ENCODE measurements at places on chromosomes 1 and 21.
A peak's percentile ranks its signal among the peaks of the same experiment; 100 is the strongest.

GRCh38 chr1:71014178-71014579 lies 33.4 kb downstream of the PTGER3 start:
- no peak for DNase-seq

DNA sequence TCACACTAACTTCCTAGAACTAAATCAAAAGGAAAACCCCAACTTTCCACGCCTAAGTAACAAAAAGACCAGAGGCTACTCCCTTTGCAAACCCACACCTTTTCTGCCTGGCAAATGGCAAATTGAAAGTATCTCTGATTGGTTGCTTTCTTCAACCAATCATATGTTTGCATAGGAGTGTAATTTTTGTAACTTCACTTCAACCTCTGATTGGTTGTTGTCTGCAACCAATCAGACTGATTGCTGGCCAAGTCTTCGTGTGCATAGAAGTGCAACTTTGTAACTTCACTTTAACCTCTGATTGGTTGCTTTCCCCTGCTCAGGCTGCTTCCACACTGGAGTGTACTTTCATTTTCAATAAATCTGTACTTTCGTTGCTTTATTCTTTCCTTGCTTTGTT lies 36.9 kb upstream of the PADI2 start:
- no peak for DNase-seq

DNA sequence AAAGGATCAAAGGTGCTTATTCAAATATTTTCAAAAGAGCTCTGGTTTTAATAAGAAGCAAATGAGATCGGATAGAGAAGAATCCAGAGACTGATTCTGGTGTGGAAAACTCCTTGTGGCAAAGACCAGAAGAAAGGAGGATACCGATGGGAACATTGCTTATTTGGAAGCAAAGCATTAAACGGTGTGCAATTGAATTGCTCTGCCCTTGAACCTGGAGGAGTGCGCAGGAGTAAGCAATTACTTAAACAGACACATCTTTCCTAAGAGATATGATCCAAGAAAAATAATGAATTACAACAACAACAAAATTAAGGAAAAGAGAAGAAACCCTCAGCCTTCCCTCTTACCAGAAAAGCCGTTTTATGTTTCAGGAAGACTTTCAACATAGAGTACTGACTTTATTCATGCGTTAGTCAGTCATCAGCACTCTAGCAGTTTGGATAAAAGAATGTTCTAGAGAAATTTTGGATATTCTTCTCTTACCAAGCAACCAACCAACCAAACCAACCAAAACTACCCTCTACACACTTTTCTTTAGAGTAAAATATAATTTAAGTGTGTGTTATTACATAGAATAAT lies 191.7 kb downstream of the NTMT2 start:
- no peak for DNase-seq

GRCh38 chr1:176531921-176532897 lies 69.2 kb downstream of the PAPPA2 start:
- DNase-seq = no peak

GRCh38 chr1:225627304-225627947 lies 25.5 kb downstream of the ENAH start:
- no peak for DNase-seq

- DNase-seq = no peak
Observed at GRCh38 chr1:246837418-246838117, 94.2 kb downstream of the AHCTF1 start.

GRCh38 chr21:35288238-35288637 lies 239.1 kb upstream of the RUNX1 start:
- no peak for DNase-seq

DNA sequence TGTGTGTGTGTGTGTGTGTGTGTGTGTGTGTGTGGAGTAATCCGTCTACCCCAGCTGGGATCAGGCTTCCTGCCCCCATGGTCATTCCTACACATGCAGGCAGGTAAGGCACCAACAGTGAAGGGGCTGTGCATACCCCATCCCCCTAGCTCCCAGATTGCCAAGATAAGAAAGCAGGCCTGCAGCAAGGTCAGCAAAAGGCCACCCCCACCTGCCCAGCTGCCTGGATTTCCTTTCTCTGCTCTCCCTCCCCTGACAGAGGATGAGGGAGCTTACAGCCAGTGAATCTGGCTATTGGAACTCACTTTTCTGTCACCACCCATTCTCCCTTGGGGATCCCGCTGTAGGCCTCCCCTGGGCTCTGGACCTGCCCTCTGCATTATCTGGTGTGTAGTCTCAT lies 7.9 kb downstream of the ALX3 start:
- no peak for DNase-seq

DNA sequence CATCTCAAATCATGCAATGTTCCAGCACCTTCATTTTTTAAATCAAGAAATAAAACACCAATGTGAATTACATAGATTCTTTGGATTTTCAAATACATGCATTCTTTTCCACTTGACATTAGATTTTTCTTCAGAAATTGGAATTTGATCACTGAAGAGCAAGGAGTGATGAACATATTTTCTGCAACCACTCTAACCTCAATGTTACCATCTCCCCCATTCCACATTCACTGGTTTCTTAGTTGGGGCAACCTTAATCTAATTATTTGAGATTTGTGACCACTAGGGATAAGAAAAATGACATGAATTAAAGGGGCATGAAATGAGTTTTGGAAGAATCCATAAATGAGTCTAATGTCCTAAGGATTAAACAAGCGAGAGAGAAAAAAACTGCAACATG lies 168.7 kb upstream of the NR5A2 start:
- DNase-seq = no peak

DNA sequence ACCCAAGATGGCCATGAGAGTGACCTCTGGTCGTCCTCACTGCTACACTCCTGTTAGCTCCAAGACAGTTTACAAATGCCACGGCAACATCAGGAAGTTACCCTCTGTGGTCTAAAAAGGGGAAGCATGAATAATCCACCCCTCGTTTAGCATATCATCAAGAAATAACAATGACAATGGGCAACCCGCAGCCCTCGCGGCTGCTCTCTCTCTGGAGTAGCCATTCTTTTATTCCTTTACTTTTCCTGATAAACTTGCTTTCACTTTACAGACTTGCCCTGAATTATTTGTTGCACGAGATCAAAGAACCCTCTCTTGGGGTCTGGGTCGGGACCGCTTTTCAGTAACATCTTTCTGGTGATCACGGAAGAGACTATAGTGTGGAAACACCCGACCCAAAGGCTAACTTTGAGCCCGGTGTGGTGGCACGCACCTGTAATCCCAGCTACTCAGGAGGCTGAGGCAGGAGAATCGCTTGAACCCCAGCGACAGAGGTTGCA lies 19.8 kb upstream of the COX20 start:
- no peak for DNase-seq

DNA sequence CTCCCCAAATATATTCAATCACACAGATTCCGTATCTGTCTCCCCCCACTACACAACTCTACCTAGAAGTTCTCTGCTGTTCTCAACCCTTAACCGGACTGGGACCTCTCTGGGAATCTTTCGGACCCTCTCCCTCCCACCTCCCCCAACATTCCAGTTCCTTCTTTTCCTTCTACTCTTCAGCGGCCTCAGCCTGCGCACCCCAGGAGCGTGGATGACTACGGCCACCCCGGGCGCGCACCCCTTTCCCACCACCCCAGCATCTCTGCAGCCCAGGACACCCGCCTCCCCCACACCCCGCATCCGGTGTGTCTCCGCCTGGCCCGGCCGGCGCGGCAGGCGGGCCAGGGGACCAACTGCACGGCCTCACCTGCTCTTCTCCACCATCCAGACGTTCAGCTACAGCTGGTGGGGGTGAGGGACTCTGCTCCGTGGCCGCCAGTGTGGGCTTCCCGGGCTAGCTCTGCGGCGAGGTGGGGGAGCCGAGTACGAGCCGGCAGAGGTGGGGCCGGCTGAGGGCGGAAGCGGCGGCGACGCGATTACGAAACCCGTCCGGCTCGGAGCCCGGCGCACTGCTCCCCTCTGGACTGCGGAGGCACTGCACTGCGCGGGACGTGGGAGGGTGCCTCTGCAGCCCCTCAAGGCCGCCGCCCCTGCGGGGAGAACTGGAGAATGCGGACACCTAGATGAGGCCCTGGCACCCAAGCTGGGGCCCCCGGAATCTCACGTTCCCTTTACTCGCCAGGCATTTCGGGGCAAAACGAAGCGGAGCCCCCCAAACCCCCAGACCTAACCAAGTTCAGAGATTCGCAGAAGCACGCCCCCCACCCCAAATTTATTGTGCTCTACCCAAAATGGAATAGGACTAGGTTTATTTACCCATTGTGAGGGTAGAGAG lies at the start of gene CDC42SE1:
CDC42SE1 (minus strand) TSS at position 514 of the 898 bp plus-strand sequence. CDS start 3,892 bp downstream, outside the sequence.
- DNase-seq = peak; percentile 73

DNA sequence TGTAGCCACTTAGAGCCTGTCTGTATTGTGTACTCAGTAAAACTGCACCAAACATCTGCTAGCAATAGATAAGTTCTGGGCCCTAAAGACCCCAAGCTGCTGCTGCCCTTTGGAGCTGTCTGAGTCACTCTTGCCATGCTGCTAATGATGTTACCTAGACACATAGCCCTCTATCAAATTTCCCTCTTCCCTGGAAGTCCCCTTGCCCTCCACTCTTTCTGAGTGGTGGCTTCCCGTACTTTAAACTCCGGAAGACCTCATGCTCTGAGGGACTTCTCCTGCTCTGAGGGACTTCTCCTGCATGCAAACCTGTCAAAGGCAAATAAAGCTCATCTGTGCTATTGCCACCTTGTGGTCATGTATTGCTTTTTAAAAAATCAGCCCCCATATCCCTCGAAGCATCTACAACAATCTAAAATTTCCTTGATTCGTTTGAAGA lies 34.0 kb downstream of the FH start:
- no peak for DNase-seq

DNA sequence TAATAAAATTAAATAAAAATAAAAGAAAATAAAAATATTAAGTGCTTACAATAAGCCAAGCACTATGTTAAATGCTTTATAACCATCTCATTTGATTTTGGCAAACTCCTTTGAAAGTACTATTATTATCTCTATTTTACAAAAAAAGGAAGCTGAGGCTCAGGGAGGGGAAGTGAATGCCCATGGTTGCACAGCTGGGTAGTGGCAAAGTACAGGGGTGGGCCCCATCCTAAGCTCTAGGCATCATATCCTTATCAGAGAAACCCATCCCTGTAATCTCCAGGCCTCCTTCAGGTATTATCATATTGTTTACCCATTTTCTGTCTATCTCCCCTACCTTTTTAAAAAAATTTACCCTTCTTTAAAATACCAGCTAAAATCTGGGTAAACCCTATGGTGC lies 2.3 kb upstream of the MED18 start:
- no peak for DNase-seq

- DNase-seq = no peak
Observed at GRCh38 chr1:18197299-18197698, 89.7 kb downstream of the IGSF21 start.

DNA sequence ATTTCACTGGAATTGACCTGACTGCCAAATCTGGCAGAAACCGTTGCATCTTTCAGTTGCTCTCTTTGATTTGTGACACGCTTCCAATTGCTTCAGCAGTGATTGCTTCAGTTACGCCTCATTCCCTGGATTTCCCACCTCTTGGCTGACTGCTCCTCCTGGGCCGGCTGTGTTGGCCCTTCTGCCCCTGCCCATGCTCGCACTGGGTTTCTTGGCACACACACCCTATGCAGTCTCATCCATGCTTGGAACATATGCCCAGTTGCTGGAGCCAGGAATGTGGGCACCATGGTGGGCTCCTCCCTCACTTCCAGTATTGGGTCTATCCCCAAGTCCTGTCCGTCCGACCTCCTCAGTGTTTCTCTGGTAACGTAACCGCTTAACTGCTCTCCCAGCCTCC lies 2.2 kb upstream of the ZBTB21 start:
- DNase-seq = no peak

- DNase-seq = no peak
Observed at GRCh38 chr1:152143150-152143887, 15.7 kb downstream of the RPTN start.

- no peak for DNase-seq
Observed at GRCh38 chr1:19630720-19631395, 13.3 kb upstream of the NBL1 start.

DNA sequence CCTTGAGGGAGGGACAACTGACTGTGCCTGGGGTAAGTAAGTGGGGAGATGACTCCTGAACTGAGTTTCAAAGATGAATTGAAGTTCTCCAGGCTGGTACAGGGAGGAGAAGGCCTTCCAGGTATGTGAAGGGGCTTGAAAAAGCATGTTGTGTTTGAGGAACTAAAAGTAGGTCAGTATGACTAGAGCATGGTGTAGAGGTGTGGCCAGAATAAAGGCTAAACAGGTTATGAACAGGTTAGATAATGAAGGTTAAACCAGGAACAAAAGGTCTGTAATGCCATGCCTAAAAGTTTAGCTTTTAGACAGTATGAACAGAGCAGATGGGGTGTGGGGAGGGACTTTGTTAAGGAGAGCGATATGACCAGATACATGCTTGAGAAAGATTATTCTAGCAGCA lies 7.3 kb upstream of the CLSPN start:
- no peak for DNase-seq

- DNase-seq = no peak
Observed at GRCh38 chr1:147202576-147202975, 22.6 kb downstream of the FMO5 start.

- no peak for DNase-seq
Observed at GRCh38 chr21:38494703-38495102, 3.6 kb downstream of the ERG start.

Measured in stimulated activated CD4-positive, alpha-beta T cell treated with anti-CD3 and anti-CD28 coated beads, Interleukin-15, amount 100 ng/mL, for 1 hour (primary cell).